ENCODE measurements at places on chromosomes 2 and 18.

- DNase-seq: no peak
These were observed 583 bp downstream of the HIBCH start for GRCh38 chr2:190318931-190319554.

DNA sequence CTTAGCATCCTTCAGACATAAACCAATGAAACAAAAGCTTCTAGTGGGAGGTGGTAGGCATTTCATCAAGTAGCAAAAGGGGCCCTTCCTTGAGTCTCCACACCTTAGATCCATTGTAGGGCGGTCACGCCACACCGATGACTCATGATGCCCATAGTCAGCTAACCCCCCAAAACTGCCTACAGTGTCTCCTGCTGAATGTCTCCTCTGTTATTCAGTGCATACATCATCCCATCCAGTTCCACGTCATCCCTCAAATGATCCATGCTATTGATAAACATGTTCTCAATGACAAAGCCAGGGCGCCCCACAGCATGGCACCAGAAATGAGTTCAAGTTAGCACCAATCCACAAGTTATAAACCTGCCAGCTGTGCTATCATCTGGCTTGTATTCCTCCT lies 57.4 kb upstream of the ACKR3 start:
- DNase-seq: no peak

DNA sequence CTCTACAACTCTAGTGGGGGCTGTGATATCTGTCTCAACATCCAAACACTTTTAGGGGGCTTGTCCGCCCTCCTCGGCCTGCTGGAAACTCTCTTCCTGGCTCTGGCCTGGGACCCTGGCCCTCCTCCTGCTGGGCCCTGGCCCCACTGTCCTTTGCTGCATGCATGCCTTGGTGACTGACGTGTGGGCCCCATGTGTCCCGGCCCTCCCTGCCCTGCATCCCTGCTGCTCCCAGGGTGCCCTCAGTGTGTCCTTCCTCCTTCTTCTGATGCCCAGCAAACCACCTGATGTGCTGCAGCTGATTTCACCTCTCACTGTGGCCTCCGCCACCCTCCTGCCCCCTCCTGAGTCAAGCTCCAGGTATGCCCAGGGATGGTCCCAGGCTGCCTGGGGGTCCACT lies 101.7 kb downstream of the SEPTIN10 start:
- no peak for DNase-seq

DNA sequence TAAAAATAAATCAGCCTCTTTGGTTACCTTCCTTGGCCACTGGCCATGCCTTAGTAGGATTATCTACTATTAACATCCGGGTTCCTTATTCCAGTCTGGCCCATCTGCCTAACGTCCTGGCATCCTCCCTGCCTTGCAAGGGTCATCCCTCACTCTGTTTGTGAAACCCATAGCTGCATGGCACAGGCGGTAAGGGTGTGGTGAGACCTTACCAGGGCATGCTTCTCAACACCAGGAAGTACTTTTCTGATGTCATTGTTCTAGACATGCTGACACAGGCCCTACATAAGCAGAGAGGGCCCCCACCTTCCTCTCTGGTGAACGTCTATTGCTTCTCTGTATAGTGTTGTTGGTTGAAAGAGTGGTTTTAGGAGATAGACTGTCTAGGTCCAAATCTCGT lies 296.8 kb upstream of the SPRED2 start:
- DNase-seq: no peak

DNA sequence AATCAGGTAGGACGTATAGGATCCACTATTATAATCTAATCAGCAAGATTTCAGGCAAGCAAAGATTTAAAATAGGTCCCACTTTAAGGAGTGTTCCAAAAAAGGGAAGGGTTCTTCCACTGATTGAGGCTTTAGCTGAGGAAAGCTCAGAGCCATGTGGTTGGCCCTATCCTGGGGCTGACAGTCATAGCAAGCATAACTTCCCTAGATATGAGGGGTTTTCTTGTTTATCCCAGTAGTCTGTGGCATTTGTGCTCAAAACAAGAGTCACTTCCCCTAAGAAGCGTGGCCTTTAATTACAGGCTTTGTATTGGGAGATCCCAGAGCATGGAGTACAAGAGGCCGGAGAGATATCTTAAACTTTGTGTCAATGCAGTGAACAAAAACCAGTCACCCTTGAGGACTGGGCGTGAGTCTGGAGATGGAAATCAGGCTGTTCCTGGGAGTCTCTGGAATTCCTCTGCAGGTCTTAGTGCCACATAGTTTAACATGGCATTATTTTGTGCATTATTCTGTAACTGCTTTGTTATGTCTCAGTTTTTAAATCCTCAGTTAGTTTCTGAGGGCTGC lies 136.9 kb upstream of the FBXO11 start:
- DNase-seq: no peak

GRCh38 chr2:112725545-112726457 lies 5.0 kb downstream of the NT5DC4 start:
- no peak for DNase-seq

- DNase-seq: no peak
These were observed 71.2 kb upstream of the DOCK10 start for GRCh38 chr2:225113371-225114015.

DNA sequence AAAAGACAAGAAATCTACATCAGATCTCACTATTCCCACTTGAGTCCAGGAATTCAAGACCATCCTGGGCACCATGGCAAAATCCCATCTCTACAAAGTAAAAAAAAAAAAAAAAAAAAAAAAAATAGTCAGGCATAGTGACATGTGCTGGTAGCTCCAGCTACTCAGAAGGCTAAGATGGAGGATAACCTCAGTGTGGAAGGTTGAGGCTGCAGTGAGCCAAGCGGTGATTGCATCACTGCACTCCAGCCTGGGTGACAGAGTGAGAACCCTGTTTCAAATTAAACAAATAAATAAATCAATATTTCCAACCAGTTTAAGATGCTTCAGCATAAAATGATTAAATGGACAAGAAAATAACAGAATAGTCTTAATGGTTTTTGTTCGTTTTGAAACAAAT lies 197.4 kb downstream of the DSEL start:
- no peak for DNase-seq
